ENCODE measurements at places on chromosomes 1 and 21.

DNA sequence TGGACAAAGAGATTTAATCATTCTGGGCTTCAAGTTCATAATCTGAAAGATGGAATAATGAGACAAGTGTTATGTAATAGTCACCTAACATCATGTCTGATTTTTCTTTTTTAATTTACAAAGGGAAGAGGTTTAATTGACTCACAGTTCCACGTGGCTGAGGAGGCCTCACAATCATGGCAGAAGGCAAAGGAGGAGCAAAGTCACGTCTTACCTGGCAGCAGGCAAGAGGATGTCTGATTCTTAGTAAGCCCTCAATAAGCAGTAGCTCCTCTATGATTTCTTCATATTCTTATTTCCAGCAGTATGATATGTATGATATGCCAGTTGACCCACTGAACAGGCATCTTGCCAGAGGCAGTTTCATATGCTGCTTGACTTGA is 152.7 kb downstream of the S1PR1 start:
- no peak for DNase-seq

DNA sequence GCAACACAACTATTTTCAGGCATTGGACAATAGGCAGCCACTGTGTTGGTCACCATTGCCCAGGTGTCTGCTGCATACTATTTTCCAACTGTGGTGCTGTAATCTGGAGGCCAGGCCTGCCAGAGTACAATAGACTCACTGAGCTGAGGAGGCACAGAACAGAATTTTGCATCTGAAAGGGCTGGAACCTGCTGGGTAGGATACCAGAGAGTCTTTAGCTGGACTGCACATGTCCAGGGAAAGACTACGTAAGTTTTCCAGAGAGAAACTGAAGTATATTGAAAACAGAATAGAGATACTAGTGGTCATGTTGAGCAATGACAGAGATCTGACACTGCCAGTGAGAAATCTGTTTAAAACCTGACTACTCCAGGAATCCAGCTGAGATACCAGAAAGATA is 200.8 kb downstream of the RASAL2 start:
- no peak for DNase-seq

DNA sequence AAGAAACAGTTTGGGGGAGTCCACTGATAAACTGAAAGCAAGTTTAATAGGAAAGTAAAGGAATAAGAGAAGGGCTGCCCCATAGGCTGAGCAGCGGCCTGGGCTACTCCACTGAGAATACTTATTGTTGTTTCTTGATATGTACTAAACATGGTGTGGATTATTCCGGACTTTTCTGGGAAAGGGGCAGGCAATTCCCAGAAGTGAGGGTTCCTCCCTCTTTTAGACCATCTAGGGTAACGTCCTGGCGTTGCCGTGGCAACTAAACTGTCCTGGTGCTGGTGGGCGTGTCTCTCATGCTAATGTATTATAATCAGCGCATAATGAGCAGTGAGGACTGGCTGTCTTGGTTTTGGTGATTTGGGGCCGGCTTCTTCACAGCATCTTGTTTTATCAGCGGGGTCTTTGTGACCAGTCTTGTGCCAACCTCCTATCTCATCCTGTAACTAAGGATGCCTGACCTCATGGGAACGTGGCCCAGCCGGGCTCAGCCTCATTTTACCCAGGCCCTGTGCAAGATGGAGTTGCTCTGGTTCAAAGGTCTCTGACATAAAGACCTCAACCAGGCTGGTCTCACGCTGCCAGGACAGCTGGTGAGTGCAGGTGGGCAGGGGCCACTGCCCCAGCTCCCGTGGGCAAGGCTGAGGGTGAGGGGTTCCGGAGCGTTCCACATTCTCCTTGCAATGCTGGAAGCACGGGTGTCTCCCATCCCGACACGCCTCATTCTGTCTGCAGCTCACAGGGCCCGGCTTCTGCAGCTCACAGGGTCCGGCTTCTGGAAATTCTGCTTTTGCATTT is 19.6 kb upstream of the C1orf159 start:
- DNase-seq, result peak; percentile 6

DNA sequence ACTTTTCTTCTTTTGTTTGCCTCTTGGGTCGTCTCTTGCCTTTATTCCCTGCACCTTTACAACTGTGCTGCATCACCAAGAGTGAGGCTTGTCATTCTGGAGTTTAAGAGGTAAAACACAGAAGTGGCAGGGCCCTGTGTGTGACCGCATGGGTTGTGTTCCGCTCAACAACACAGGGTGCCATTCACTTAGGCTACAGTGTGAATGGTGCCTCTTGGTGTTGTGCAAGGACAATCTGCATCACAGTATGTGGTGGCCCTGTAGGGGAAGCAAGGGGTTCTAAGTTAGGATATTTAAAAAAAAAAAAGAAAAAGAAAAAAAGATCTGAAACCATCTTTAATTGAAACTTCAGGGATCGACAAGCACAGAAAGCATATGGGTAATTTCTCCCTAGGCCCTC is 38.2 kb downstream of the BRINP2 start:
- no peak for DNase-seq

DNA sequence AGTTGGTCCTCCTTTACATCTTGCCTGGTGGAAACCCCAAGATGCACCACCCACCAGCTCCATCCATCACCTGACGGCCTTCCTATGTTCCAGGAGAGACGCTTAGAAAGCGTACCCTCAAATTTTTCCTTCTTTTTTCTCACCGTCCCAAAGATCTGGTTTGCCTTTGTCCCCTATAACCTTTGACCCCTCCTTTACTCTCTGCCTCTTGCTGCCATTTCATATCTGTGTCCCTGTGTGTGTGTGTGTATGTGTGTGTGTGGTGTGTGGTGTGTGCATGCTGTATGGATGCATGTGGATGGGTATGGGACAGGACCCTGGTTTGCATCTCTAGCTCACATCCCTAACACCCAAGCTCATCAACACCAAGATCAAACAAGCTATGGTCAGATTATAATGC is 22.2 kb upstream of the IPO9 start:
- DNase-seq, result no peak

DNA sequence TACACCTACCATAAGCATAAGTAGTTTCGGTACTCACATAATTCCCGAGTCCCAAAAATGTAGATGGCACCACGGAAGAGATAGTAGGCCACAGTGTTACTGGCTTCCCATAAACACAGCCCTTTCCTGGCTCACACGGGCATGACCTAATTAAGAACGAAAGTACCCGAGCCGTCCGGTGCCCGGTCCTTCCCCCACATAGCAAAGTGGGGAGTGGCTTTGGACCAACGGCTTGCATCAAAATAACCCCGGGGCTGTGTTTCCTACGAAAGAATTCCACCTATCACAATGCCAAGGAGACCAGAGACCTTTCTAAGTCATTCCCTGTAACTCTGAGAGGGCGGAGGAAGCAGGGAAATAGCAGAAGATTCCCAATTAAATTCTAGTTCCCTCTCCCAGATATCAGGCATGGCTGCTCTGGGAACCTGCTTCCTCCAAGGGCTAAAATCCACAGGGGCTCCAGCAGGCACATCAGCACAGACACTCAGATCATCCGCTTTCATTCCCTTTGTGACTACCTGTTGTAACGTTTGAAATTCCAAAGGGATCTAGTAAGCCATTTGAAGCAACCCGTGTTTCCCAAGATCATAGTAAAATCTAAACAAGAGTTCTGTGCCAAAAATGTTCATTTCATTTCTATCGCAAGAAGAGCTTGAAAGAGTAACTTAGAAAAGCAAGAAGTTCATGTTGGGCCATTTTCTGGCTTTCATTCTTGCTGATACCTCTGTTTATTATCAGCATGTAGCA is at the start of gene TMPRSS3:
Gene TMPRSS3, minus strand, starts transcription at position 148 of the 747 bp plus-strand sequence. CDS start 635 bp downstream, outside the sequence.
- no peak for DNase-seq

DNA sequence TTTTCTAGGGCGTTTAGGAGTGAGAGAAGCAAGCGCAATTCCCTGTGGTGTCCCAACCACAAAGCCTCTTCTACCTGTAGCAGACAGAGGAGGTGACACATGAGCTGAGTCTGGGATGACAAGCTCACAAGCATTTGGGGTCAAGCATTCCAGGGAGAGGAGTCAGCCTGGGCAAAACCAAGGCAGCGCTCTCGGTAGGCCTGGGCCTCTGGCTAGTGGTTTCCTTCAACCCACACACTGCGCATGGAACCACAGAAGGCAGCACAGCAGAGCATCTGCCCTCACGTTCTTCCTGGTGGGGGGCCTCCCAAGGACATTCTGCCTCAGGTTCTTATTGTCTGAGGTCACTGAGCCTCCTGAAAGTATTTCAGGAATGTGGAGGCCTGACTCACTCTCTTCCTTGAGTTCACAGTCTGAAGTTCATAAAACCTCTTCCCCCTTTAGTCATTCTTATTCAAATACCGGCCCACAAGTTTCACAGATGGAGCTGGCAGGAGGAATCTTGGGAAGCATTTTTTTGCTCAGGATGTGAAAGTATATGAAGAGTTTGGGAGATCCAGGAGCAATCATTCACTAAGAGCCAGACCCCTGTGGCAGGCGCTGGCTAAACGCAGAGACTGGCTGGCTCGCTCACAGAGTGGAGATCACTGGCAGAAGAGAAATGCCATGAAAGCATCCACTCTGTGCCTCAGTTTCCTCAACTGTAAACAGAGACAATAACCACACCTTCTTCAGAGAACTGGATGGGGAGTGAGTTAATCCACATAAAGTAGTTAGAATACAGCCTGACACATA is 26.8 kb downstream of the CCN1 start:
- DNase-seq, result peak; percentile 100

- DNase-seq, result no peak
These were observed 10.7 kb downstream of the MR1 start for GRCh38 chr1:181044449-181044966.

- DNase-seq, result peak; percentile 51
These were observed 403.6 kb downstream of the PTPRU start for GRCh38 chr1:29639741-29640427.

DNA sequence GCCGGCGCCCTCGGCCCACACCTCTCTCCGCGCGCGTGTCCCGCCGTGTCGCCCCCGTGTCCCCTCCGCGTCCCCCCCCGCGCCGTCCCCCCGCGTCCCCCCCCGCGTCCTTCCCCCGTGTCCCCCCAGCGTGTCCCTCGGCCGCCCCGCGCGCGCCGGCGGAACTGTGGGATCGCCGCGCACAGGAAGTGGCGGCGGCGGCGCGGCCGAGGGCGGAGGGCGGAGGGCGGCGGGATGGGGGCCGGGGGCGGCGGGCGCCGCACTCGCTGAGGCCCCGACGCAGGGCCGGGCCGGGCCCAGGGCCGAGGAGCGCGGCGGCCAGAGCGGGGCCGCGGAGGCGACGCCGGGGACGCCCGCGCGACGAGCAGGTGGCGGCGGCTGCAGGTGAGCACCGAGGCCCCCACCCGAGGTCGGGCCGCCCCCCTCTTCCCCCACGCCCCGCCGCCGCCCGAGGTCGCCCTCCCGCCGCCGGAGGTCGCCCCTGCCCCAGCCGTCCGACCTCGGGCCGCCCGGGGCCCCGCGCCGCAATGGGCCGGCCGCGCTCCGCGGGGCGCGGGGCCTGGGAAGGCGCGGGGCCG is at the start of gene AGPAT3:
Gene AGPAT3, plus strand, starts transcription at position 262 of the 578 bp plus-strand sequence. CDS start 94,459 bp downstream, outside the sequence.
- no peak for DNase-seq

DNA sequence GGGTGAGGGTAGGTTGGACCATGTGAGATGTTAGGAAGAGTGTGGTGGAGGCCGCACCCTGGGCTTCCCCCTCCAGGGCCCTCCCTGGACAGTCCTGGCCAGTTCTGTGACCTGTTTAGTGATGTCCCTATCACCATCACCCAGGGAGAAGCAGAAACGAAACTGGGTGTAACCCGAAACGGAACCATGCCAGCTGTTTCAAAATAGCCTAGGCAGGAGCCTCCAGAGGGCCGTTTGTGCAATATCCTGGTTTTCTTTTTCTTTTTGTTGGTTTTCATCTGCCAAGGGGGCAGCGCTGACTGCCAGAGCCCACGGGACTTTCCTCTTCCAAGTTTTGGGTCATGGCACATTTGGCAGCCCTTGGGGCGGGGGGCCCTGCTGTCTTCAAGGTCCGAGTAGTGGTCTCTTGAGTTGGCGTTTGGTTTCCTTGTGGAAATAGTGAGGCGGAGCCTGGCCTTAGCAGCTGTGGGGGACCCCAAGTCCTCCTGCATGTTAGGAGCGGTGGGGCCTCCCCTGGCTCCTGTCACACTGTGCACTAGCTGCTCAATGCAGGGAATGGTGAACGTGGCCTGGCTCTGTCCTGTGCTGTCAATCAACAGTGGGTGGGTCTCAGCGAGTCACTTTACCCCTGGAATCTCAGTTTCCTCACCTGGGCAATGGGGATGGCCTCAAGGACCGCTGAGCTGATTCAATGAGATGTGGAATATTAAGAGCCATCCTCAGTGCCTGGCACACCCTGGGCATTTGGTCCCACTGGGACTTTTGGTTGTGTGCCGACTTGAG is 90.7 kb downstream of the ARHGEF10L start:
- no peak for DNase-seq

DNA sequence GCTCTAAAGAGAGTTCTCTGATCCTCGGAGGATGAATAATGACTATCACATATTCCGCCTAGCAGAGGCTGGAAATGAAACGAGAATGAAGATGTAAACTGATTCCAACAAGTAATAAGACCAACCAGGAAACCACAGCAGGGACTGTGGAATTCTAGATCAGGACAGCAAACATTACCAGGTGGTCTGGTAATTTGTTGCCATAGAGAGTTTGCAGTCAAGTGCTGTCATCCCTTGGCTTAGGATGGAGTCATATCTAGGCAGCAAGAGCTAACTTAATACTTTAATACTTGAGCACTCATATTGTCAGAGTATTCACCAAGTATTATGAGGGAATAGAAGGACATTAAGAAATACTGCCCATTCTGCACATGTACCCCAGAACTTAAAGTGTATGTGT is 45.1 kb upstream of the MUTYH start:
- no peak for DNase-seq

- DNase-seq, result no peak
These were observed 40.6 kb downstream of the CAPN2 start for GRCh38 chr1:223752721-223753515.

- no peak for DNase-seq
These were observed 7.0 kb upstream of the GREM2 start for GRCh38 chr1:240618946-240619345.

DNA sequence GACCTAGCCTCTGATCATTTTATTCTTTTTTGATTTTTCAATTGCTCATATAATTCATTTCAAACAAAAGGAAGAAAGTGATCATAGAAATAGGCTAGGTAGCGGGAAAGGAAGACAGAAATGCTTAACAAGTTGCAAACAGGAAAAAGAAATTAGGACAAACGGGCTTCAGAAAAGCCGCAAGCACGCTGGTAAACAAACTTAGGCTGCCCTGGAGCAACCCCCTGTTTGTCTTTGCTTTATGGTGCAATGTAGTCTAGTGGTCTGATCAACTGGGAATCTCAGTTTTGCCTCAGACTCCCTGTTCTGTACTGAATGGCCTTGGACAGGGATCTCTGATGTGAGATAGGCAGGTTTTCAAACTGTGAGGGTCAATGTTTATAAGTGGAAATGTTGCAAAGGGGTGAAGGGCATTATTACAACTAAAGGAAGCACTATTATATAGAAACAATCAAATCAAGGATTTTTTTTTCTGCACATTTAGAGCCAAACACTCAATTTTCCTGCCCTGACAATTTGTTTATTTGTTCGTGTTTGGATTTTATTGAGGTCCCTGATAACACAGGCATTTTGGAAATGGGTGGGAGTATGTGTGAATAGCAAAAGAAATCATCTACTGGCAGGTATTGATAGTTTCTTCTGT is 146.8 kb upstream of the NRIP1 start:
- DNase-seq, result no peak

All from HFFc6 (cell line).